Glutamatergic neuron (in vitro differentiated cells): ENCODE measurements at places on chromosomes 13 and 19. TPM values are rescaled to one million over a fixed set of nuclear protein-coding genes. Genes with fewer than 3 reads are reported as not detected.

RASA3 gene
- total RNA-seq = 15.2 TPM

DZIP1 gene
- total RNA-seq = 18.1 TPM

NKG7 gene
- total RNA-seq = not detected

DNAAF3 gene
- 2.4 TPM for total RNA-seq

GJB2 gene
- not detected for total RNA-seq

DKKL1 gene
- 2.8 TPM for total RNA-seq

PSG2 gene
- not detected for total RNA-seq

S1PR2 gene
- 12.5 TPM for total RNA-seq

CEBPA gene
- 0.66 TPM for total RNA-seq

LSR gene
- 5.4 TPM for total RNA-seq

CGB1 gene
- total RNA-seq = not detected

LGALS14 gene
- not detected for total RNA-seq

WDR88 gene
- total RNA-seq = not detected

CYP2A6 gene
- not detected for total RNA-seq

FGF21 gene
- not detected for total RNA-seq

TEAD2 gene
- total RNA-seq = 140 TPM

CLIP3 gene
- total RNA-seq = 146 TPM

MISP3 gene
- 2.2 TPM for total RNA-seq

CD70 gene
- 4.7 TPM for total RNA-seq

WIZ gene
- total RNA-seq = 106 TPM

SHISA2 gene
- 34.1 TPM for total RNA-seq

GAPDHS gene
- total RNA-seq = not detected

ATP8B3 gene
- 2.5 TPM for total RNA-seq

ZNF497 gene
- 3.5 TPM for total RNA-seq

PGLYRP1 gene
- not detected for total RNA-seq

ANKRD27 gene
- 15.3 TPM for total RNA-seq

GPR183 gene
- not detected for total RNA-seq

TEX29 gene
- 0.64 TPM for total RNA-seq

ZNF841 gene
- total RNA-seq = 25.4 TPM
